Fibroblast of the aortic adventitia (primary cell): ENCODE measurements at places on chromosomes 12 and 14.

DNA sequence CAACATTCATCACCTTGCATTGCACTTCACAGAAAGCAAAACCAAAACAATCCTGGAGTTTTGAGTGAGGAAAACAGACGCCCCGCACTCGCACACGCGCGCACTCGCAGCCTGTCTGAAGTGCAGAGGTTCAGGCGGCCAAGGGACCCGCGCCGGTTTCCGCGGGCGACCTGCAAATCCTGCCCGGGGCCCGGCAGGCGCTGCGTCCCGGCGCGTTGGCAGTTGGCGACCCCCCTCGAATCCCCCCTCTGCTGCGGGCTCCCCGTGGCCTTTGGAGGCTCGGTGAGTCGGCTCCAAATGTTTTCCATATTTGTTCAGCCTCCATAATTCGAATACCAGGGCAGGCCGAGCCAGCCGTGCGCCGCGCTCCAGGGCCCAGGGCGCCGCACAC lies at the start of gene SSPN:
Gene SSPN, plus strand, starts transcription at position 324 of the 391 bp plus-strand sequence. CDS start 100 bp downstream, outside the sequence.
- peak; percentile 63 for DNase-seq

GRCh38 chr12:63844391-63845341 lies at the start of gene SRGAP1:
SRGAP1 (plus strand) TSS chr12:63844700; CDS start chr12:63844817, 117 bp downstream.
- peak; percentile 87 for DNase-seq

DNA sequence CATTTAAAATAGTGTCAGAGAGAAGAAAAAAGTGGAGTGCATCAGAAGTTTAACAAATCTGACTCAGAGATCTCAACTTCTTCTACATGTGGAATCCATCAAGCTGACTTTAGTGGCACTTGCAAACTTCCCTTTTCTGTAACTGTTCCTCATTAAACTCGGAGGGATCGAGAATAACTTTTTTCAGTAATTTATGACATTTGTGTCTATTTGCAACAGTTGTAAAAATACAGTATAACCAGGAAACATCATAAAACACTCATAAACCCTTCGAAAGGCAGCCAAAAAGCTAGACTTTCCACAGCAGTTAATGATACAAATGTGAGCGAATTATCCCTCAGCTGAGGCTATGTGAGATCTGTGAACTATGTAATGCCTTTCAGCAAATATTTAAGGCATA lies 1936.8 kb upstream of the SEL1L start:
- no peak for DNase-seq

DNA sequence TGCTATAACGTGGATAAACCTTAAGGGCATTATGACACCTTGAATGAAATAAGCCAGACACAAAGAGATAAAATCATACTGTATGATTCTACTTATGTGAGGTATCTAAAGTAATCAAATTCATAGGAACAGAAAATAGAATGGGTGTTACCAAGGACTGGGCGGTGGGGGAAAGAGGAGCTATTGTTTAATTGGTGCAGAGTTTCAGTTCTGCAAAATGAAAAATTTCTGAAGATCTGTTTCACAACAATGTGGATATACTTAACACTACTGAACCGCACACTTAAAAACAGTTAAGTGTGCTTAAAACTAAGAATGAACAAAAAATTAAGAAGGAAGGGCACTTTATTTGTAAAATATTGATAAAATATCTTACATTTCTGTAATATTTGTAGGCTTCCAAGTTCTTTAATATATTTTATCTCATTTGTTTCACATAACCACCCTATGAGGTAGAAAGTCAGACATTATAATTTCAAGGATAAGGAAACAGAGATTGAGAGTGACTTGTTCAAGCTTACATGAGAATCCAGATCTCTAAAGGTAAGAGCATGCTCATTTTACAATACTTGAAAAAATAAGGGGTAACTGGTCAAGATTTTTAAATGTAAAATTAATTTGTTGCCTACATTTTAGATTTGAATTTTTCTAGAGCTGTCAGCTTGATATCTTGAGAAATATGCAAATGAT lies 14.9 kb downstream of the LTA4H start:
- no peak for DNase-seq

DNA sequence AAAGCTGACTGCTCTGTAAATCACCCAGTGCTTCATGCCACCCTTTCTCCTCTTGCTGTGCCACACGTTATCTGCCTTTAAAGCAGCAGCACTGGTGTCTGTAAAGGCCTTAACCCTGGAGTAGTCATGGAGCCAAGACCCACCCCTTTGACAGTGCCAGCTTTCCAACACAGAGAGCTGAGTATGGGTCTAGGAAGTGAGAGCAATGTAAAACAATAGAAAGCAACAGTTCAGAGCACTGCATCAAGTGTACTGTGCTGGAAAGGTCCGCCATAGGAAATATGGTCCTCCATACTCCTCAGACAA lies 139.5 kb downstream of the DAD1 start:
- no peak for DNase-seq

DNA sequence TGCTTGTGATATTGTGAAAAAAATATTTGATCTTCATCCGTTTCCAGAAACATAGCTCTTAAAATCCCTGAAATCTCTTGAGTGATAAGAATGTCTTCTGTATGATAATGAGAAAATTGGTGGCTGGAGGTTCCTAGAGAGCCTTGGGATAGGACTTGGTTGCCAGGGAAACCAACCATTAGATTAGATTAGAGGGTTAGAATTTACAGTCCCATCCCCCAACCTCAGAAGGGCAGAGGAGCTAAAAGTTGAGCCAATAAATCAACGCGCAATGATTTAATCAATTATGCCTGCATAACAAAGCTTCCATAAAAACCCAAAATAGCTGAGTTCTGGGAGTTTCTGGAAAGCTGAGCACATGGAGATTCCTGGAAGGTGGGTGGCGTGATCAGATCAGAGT lies 10.6 kb downstream of the SEL1L start:
- DNase-seq: no peak

- peak; percentile 61 for DNase-seq
Observed at GRCh38 chr12:108575199-108575912, 13.0 kb downstream of the ISCU start.

- no peak for DNase-seq
Observed at GRCh38 chr12:119547001-119547400, 46.6 kb upstream of the TMEM233 start.

DNA sequence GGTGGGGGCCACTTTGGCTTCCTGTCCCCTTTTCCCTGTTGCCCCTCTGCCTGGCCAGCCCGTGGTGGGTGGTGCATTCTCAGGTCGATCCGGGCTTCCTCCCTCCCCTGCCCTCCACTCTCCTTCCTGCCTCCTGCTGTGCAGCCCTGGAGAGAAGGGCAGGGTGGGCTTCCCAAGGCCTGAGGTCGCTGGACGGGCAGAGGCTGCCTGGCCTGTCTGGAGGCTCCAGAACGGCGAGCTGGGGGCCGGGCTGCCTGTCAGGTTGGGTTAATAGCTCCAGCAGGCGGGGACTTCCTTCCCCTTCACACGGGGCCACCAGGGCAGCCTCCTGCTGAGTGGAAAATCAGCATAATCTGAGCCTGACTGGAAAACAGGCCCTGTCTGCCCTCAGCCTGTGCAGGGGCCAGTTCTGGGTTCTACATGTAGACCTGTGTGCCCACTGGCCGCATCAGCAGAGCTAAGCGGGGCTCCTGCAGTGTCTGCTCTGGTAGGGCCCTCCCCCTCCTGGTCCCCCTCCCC lies 11.3 kb downstream of the KIF26A start:
- DNase-seq: no peak

- peak; percentile 69 for DNase-seq
Observed at GRCh38 chr14:93984987-93985410, 8.6 kb upstream of the ASB2 start.
